ENCODE measurements at places on chromosomes 6 and 20.

- DNase-seq: no peak
Observed at GRCh38 chr20:6134592-6134991, 11.8 kb upstream of the FERMT1 start.

DNA sequence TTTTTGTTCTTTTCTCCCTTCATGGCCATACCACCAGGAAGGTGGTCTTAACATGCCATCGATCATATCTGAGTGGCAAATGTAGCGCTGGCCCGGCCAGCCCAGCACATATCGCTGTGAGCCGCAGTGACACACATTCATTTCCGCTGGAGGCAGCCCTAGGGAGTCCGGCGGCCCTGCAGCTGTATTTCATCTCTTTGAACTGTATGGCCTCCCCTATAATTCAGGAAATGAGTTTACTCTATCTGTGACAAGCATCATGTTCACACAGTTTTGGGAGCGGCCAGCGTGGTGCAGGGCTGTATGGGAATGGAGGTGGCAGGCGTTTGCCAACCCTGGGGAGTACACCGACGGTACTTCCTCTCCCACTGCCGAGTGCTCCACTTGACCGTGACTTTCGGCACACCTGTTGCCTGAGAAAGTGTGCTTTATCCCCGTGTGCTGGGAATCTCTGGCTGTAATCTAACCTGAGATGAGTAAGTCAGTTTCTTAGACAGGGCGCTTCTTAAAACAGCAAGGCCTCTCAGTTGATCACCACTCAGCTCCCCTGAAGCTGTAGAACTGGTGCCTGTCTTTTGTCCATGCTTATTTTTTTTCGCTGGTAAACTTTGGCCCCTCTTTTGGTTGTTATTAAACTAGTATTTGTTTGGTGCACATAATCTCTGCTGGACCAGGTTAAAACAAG, 257.1 kb upstream of the TAB2 start:
- DNase-seq: peak; percentile 46

- DNase-seq: no peak
Observed at GRCh38 chr6:84554074-84554473, 210.3 kb downstream of the TBX18 start.

DNA sequence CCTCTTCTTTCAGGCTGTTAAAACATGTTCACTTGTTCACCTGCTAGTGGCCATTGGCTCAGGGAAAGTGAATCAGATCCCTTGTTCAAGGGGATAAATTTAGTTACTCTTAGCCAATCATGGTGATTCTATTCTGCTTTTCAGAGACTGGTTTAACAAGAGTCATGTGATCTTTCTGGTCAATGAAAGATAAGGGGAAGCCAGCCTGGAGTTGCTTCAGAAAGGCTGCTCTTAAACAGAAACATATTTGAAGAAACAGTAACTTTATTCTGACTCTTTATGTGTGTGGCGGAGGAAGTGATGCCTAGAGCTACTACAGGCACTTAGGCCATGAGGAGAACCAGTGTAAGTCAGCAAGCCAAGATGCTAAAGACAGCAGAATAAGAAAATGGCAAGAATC, 28.1 kb upstream of the AHI1 start:
- DNase-seq: no peak

DNA sequence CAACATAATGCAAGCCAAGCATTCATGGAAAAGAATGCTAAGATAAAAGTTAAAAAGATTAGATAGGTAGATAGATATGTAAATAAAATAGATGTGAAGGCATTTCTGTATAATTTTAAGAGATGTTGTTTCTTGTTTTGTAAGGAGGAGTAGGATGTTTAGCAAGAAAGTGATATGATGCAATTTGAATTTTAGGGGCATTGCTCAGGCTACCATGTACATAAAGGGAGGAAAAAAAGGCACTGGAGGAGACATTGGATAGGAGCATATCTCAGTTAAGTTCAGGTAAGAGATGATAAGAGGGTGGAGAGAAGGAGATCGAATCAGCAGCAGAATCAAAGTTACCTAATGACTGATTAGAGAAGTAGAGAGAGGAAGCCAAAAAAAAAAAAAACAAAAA, 194.7 kb downstream of the TENT5A start:
- no peak for DNase-seq

DNA sequence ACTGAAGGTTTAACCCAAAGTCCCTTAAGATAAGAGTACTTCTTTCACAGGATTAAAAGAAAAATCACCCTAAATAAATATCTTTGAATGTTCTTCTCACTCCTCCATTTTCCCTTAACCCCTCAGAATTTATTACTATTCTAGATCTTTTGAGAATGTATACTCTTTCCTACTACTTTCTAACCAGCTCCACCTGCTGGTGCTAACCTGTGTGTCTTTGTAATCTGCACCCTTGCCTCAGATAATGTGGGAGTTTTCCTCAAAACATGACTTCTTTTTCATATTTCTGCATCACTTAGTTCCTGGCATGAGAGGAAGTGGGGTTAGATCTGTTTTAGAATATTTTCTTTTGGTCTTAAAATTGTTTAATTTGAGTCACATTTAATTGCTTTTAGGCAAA, 394.2 kb downstream of the BMP2 start:
- no peak for DNase-seq

DNA sequence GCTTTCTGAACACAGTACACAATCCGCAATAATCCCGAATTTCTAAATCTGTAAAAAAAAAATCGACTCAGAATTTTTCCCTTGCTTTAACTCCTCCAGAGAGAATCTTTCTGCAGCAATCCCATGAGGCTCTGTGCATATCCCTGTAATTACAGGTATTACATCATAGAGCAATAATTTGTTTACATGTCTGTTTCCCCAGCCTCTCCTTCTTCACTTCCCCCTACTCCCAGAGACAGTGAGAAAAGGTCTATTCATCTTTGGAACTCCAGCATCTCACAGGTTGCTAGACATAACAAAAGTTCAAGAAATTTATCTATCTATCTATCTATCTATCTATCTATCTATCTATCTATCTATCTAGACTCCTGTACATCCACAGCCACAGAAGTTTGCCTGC, 26.0 kb downstream of the KLHL31 start:
- no peak for DNase-seq

DNA sequence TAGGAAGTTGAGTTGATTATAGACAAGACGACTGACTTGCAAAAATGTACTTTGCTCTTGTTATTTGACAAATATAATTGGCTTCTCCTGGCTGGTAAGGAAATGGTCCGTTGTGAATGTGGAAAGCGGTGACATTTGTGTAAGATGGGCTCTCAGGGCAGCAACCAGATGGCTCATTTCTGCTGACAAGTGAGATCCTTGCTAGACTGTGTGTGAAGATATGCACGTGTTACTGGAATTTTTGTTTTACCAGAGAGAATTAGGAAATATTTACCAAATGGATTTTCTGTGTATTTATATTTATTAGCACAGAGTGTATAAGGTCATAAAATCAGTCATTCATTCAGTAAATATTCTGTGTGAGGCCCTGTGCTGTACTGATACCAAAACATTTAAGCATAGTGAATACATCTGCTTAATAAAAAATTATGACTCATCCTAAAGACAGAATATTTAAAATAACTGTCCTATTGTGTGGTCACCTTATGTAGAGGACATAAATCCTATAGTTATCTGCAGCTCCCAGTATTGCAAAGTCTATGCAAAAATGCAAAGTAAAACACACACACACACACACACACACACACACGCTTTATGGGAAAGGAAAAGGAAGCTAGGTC, 109.9 kb upstream of the ASF1A start:
- no peak for DNase-seq

GRCh38 chr6:95318137-95318536, 259.2 kb upstream of the MANEA start:
- no peak for DNase-seq

DNA sequence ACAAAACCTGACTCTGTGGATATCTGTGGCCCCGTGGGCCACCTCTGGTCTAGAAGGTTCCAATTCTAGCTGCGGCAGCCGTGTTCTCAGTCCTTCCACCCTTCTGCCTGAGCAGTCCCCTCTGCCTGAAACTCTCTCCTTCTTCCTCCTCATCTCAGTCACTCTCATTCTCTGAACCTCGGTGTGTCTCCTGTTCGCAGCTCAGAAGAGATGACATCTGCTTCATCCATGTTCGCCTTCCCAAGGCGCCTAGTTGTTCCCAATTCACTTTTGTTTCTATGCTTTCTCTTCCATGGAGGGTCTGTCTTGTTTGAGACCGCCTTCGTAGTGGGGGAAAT, 95.5 kb downstream of the CEBPB start:
- DNase-seq: no peak

GRCh38 chr20:21707267-21707666, 1.8 kb downstream of the PAX1 start:
- no peak for DNase-seq

DNA sequence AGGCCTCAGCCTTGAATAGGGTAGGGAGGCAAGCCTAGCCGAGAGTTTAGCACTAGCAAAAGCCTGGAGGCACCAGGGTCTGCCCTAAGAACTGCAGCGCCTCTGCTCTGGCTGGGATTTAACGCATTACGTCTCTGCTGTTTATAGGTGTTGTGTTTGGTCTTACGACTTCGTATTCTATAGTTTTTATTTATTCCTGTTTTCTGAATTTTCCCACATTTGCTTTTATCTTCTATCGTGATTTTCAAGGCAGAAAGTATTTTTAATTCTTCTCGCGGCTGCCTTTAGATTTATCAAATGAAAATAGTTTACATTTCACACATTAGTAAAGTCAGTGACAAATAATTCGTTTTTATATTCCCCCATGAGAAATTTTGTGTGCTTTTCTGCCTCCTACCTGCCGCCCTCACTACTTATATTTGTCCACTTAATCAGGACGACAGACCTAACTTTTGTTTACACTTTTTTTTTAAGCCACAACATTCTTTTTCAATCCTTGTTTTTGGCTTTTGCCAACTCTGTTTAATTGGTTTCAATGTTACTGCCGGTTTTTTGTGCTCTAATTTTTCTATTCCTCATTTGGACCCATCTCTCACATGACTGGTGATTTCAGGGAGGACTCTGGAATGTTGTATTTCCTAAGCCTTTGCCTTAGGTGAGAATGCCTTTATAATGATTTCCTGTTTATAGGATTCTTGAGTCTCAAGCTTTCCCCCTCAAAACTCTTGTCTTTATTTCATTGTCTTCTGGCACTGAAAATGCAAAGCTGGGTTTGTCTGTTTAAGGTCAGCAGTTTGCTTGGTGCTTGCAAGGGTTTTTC, 1.3 kb upstream of the LZTS3 start:
- no peak for DNase-seq

- DNase-seq: no peak
Observed at GRCh38 chr6:17132967-17133366, 31.1 kb downstream of the STMND1 start.

DNA sequence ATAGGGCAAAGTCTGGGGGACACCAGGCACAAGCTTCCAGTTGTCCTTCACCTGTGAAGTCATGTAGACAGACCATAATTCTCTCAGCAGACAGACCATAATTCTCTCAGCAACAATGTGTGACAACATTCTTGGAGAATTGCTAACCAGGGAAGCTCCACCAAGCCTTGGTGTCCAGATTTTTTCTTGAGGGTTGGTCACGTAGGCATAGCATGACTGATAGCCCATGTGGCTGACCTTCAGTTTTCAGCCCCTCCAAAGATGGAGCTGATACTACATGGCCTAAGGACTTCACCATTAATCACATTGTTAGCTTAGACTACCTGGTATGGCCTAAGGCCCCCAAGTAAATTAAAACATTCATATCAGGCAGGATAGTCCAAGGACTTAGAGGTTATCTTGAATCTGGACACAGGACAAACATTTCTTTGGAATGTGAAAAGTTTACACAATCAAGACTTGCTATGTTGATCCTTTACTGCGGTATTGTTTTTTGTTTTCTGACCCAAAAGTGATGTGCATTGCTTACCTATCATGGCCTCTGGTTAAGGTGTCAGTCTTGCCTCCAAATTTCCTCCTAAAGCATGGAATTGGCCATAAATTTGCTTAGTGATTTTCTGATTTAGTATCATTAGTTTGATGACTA, 76.9 kb downstream of the CEP57L1 start:
- no peak for DNase-seq

- DNase-seq: no peak
Observed at GRCh38 chr20:23435626-23436539, 3.6 kb upstream of the CSTL1 start.

- no peak for DNase-seq
Observed at GRCh38 chr20:51854921-51855320, 52.6 kb upstream of the SALL4 start.

GRCh38 chr6:1622851-1623768, 13.4 kb downstream of the FOXC1 start:
- no peak for DNase-seq

DNA sequence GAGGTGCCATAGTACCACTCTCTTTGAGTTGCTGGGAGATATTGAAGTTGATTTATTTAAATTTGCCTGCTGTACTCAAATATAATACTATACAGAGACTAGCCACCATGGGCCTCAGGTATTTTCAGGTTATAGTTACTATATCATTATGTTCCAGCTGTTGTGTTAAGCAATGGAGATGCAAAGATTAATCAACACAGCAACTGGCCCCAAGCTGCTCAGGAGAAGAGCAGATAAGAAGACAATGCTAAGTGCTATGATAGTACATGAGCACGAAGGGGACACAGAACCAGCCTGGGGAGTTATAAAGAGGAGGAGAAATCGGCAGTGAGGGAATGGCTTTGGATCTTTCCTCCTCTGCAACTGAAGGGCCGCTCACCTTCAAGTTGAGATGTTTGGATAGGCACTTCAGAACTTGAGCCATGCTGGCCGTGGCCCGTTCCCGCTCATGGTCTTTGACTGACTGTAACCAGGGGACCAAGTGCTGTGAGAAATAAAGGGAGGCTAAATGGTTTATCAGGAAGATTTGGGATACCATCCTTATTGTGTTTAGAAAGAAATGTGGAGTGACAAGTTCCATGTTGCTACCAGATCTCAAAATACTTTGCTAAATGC, 24.3 kb upstream of the RPN2 start:
- DNase-seq: no peak

- no peak for DNase-seq
Observed at GRCh38 chr6:26578279-26578678, 18.5 kb upstream of the ABT1 start.

- DNase-seq: no peak
Observed at GRCh38 chr6:148927586-148927985, 180.8 kb downstream of the UST start.

- DNase-seq: no peak
Observed at GRCh38 chr6:130070792-130071191, 52.4 kb downstream of the L3MBTL3 start.

GRCh38 chr6:117505311-117505710, 22.8 kb downstream of the DCBLD1 start:
- DNase-seq: no peak

DNA sequence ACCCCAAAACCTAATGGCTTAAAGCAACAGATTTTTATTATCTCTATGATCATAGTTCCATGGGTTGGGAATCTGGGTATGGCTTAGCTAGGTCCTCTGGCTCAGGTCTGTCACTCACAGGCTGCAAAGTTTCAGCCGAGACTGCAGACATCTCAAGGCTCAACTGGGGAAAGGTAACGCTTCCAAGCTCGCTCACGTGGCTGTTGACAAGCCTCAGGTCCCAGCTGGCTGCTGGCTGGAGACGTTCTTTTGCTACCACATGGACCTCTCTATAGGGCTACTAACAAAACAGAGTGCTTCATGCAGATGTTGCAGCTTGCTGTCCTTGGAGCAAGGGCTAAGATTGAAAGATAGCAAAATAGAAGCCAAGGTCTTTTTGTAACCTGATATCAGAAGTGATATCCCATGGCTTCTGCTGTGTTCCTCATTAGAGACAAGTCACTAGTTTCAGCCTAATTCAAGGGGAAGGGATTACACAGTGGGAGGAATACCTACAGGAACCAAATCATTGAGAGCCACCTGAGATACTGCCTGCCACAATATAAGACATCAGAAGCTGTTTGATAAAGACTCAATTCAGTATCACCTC, 6.6 kb downstream of the HTR1E start:
- DNase-seq: no peak
